ENCODE measurements at places on chromosomes 12 and 14.

GRCh38 chr12:71517145-71517846 lies 77.7 kb downstream of the LGR5 start:
- no peak for DNase-seq

- DNase-seq: no peak
These were observed 143.2 kb downstream of the PIWIL1 start for GRCh38 chr12:130480887-130481286.

GRCh38 chr12:54701940-54702592 lies 53.9 kb upstream of the DCD start:
- DNase-seq: no peak

DNA sequence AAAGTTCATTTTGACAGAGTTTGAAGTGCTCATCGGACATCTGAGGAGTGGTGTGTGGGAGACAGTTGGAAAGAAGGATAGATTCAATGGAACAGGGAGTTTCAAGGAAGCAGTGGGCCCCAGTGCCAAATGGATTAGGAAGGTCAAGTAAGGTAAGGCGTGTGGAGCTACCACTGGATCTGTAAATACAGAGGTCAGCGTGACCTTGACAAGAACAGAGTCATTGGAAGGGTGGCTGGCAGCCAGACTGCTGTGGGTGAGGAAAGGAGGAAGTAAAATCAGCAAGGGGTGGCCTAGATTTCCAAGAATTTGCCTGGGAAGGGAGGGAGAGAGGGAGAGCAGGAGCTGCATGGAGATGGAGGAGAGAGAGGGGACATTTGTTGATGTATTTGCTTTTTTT lies 68.2 kb upstream of the IGF1 start:
- no peak for DNase-seq

GRCh38 chr14:103314496-103315277 lies 19.4 kb upstream of the EIF5 start:
- no peak for DNase-seq

All from thoracic aorta (tissue), 2 donors.